ENCODE measurements at places on chromosomes 11 and 22. TPM values are rescaled to one million over a fixed set of nuclear protein-coding genes. Genes with fewer than 3 reads are reported as not detected.

Gene MS4A6E
- not detected for total RNA-seq

Gene ZDHHC13
- total RNA-seq: 14.9 TPM

Gene TMEM45B
- 17.3 TPM for total RNA-seq

Gene ASRGL1
- total RNA-seq: 37.1 TPM

Gene INSC
- 0.53 TPM for total RNA-seq

Gene MS4A14
- not detected for total RNA-seq

Gene MMP11
- total RNA-seq: 36.6 TPM
